ENCODE measurements at places on chromosomes 5 and 9.
A peak's percentile ranks its signal among the peaks of the same experiment; 100 is the strongest.

DNA sequence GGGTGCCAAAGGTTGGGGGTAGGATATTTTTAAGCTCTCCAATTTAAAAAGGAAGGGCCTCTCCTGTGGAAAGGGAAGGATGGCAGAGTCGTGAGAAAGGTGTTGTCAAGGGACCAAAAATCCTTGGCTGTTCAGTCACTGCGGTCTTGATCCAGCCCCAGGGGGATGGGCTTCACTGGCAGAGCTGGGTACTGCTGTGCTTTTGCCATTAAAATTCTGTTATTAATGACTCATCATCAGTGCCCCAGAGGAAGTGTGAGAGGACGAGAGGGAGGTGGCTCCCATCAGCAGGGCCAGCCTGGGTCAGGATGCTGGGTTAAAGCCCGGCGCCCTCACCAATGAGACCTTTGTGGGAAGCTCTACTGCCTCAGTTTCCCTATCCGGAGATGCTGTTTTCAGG is 16.7 kb downstream of the PCDH12 start:
- no peak for DNase-seq

DNA sequence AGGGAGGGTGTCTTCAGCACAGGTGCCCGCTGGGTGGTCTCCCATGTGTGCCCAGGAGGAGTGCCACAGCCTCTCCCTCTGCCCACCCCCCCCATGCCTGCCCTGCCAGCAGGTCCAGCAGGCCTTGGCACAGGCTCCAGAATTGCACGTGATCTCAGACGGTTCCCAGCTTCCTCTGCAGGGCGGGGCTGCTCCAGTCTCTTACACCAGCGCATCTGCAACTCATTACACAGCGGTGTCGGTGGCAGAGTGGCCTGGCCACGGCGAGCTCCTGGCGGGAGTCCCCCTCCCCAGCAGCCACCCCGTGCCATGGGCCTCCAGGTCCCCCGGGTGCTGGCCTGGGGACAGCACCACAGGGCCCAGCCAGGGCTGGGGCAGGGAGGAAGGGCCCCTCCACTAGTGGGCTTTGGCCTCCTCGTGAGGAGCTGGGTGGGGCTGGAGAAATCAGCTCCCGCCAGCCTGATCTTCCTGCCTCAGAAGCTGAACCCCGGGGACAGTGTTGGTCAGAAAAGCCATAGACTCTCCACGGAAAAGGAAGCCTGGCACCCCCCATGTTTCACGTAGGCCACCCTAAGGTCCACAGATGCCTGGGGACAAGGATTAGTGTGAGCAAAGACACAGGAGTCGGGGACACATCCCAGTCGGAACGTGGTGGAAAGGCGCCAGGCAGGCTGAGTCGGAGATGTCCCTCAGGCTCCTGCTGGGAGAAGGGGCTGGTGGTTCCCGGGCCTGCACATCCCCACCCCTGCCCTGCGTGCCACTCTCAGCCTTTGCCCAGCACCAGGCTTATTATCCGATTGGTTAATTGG is 40.2 kb downstream of the RXRA start:
- peak; percentile 91 for DNase-seq

DNA sequence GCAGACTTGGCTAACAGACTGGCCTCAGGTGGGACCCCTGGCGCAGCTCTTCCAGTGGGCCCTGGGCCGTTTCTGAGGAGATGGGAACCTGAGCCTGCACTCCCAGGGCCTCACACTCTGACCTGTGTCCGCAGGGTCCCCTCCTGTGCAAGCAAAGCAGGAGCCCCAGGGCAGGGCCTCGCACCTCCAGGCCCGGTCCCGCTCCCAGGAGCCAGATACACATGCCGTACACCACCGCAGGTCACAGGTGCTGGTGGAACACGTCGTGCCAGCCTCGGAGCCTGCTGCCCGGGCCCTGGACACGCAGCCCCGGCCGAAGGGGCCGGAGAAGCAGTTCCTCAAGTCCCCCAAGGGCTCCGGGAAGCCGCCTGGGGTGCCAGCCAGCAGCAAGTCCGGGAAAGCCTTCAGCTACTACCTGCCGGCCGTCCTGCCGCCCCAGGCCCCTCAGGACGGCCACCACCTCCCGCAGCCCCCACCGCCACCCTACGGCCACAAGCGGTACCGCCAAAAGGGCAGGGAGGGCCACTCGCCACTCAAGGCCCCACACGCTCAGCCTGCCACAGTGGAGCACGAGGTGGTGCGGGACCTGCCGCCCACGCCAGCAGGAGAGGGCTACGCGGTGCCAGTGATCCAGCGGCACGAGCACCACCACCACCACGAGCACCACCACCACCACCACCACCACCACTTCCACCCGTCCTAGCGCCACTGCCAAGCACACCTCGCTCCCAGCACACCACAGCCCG is 29.2 kb downstream of the NKD2 start:
- peak; percentile 12 for DNase-seq

- DNase-seq = no peak
Observed at GRCh38 chr9:27125936-27126335, 16.9 kb downstream of the TEK start.

GRCh38 chr9:108643731-108644510 is 211.9 kb downstream of the ACTL7B start:
- DNase-seq = no peak

GRCh38 chr5:172428224-172429166 is 25.8 kb downstream of the SH3PXD2B start:
- DNase-seq = no peak

GRCh38 chr5:120367896-120368634 is 96.0 kb upstream of the PRR16 start:
- peak; percentile 22 for DNase-seq

- no peak for DNase-seq
Observed at GRCh38 chr5:5134107-5134506, 6.0 kb upstream of the ADAMTS16 start.

GRCh38 chr9:115498303-115498702 is 380.3 kb upstream of the TNC start:
- no peak for DNase-seq

- no peak for DNase-seq
Observed at GRCh38 chr5:129112295-129112694, 17.7 kb downstream of the ISOC1 start.

DNA sequence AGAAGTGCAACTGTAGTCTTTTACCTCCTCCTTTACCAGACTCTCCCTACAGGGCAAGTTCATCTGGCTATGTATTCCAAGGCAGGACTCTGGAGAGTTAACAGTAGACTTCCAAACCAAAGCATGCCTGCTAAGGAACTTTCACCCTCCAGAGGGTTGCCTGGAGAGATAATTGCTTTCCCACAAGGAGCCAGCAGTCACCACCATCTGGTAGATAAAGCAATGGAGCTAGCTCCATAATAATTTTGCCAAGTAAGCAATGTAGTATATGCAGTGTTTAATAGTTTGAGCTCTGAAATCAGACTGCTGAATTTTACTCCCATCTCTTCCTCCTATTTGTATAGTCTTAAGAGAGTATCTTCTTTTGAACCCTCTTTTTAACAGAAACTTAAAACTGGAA is 566.8 kb upstream of the PTGER4 start:
- DNase-seq = no peak

DNA sequence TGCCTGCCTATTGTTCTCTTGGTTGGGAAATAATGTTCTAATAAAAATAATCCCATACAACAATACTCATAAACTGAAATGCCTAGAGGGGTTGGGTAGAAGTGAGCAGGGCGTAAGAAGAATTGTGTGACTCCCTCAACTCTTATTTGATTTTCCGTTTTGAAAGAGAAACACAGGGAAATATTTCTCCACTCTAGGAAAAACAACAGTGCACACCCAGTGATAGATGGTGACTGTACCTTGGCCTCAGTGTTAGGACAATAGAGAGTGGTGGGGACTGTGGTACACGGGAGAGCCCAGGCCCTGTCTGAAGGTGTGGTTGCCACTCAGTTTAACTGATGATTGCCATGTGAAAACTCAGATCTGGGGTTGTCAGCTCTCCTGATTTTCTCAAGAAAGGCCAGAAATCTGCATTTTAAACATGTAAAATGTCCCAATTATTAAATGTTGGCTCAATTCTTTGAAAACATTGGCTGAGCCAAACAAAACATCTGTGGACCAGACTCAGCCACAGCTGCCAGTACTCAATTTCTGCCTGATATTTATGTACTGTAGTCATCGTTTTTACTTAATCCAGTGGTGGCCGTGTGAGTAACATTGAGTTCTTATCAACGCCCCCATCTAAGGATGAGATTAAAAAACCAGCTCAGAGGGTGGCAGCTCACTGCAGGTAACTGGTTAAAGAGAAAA is 103.8 kb upstream of the ZNF618 start:
- peak; percentile 16 for DNase-seq

DNA sequence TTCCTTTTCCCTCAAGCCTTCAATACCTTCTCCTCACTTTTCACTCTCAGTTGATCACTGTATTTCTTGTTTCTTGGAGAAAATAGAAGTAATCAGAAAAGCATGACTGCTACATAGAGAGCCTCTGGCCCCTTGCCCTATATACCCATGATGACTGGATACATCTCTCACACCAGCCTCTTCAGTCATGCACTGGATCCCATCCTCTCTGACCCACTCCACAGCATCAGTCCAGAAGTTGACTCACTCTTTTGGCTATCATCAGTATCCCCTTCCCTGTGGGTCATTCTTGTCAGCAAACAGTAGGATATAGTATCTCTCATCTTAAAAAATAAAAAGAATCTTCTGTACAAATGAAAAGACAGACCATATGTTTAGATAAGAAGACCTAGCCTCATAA is 32.9 kb downstream of the PTCD2 start:
- DNase-seq = no peak

DNA sequence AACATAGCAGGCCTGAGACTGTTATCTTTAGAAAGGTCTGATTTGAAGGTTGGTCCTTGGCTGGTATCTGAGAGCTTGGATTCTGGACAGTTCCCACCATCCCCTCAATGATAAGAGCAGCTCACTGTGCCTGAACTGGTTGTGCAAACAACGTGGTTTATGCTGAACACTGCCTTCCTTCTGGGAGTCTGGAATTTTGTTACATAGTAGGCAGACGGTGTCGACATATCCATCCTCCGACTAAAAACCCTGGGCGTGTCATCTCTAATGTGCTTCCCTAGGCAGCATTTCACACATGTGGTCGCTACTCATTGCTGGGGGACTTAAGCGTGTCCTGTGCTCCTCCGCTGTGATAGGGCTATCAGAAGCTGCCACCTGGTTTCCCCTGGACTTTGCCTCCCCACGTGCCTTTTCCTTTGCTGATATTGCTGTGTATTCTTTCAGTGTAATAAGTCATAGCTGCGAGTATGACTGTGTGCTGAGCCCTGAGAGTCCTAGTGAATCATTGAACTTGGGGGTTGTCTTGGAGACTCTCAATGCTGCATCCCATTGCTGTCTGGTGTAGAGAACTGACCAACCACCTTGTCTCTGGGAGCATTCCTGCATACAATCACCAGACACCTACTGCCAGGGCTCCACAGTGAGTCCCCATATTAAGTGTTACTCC is 119.1 kb upstream of the TBC1D2 start:
- no peak for DNase-seq

GRCh38 chr9:90308691-90309090 is 333.9 kb downstream of the DIRAS2 start:
- no peak for DNase-seq

GRCh38 chr5:37436146-37436934 is 57.2 kb downstream of the WDR70 start:
- no peak for DNase-seq

DNA sequence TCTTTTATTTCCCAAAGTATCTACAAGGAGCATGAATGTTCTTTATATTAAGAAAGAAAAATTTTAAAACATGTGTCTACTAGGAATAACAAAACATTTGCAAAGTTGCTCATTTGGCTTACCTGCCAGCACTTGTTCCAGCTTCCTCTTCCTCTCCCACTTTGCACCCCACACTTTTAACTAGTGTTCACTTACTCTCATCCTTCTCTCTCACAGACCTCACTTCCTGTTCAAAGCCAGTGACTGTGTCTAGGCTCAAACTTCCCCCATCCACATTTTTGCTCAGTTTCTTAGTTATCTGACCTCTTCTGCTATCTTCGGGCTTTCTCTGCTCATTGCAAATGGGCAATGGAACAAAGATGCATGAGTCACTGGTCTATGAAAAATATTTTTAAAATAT is 512.2 kb upstream of the ZNF462 start:
- no peak for DNase-seq

DNA sequence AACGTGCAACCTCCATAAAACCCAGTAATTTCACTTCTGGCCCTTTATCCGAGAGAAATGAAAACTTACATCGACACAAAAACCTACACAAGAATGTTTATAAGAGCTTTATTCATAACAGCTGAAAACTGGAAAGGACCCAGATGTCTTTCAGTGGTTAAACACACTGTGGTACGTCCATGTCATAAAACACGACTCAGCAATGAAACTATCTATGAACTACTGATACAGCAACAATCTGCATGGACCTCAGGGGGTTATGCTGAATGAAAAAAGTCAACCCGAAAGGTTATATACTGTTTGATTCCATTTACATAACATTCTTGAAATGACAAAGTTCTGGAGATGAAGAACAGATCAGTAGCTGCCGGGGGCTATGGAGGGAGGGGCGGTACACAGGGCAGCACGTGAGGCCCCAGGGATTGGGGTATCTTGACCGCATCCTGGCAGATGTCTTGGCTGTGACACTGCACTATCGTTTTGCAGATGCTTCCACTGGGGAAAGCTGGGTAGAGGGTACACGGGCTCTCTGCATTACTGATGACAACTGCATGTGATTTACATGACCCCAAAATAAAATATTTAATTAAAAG is 4.1 kb downstream of the CCDC127 start:
- no peak for DNase-seq

GRCh38 chr9:80294318-80294717 is 722.6 kb downstream of the TLE4 start:
- DNase-seq = no peak

DNA sequence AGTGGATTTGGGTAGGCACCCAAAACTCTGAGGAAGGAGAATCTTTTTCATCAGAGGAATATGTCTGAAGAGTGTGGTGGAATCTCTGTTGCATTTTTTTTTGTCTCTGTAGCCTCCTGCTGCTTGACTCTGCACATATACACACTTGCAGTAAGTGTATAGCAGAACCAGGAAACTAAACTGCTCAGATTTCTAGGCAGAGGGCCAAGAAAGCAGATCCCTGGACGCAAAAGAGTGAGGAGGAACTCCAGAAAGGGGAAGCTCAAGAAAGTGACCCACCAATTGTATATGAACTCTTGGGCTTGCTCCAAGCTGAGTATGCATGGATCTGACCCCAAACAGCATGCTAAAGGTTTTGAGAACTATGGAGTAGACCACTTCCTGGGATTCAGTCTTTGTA is 181.8 kb downstream of the GADD45G start:
- DNase-seq = no peak

DNA sequence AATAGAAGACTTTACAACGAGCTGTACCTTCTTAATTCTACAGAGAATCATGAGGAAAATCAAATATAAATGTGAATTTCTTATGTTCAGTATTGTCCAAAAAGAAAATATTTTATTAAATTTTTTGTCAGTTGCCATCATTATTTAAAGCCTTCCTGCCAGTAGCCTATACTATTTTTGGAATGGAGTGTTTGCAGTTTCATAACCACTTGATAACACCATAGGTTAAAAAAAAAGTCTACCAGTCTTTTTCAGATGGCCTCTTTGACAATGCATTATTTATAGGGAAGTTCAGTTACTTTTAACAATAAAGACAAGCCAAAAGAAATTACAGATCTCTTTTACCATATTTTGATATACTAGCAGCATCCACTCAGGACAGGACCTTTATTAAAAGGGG is 80.3 kb upstream of the CCDC152 start:
- DNase-seq = no peak

GRCh38 chr9:131721076-131721475 is 18.8 kb downstream of the RAPGEF1 start:
- DNase-seq = no peak

GRCh38 chr5:147661541-147661940 is 121.0 kb downstream of the JAKMIP2 start:
- DNase-seq = no peak

All from right cardiac atrium (tissue), 5 donors.